ENCODE measurements at places on chromosomes 6 and 20. TPM values are rescaled to one million over a fixed set of nuclear protein-coding genes. Genes with fewer than 3 reads are reported as not detected.

GJA1 gene
- 323 TPM for total RNA-seq

TMEM217 gene
- total RNA-seq = 1.2 TPM

NDUFAF4 gene
- 6.8 TPM for total RNA-seq

TCP11 gene
- total RNA-seq = 0.46 TPM

CCN6 gene
- not detected for total RNA-seq

MOXD1 gene
- 118 TPM for total RNA-seq

DSP gene
- 9.2 TPM for total RNA-seq

DLK2 gene
- total RNA-seq = 0.30 TPM

ITCH gene
- total RNA-seq = 93.2 TPM

CASS4 gene
- 0.14 TPM for total RNA-seq

OR12D3 gene
- not detected for total RNA-seq

SLC39A7 gene
- total RNA-seq = 162 TPM

KCNG1 gene
- 108 TPM for total RNA-seq

DSN1 gene
- 12.6 TPM for total RNA-seq

C20orf141 gene
- total RNA-seq = not detected

SLC22A16 gene
- total RNA-seq = not detected

CD2AP gene
- total RNA-seq = 27.2 TPM

C20orf202 gene
- not detected for total RNA-seq

PSORS1C2 gene
- not detected for total RNA-seq

ERVFRD-1 gene
- not detected for total RNA-seq

LGSN gene
- not detected for total RNA-seq

GMDS gene
- total RNA-seq = 5.9 TPM

ADGRF5 gene
- total RNA-seq = under 0.01 TPM

RAET1L gene
- not detected for total RNA-seq

EYS gene
- 0.05 TPM for total RNA-seq

PI3 gene
- total RNA-seq = not detected

SLC2A10 gene
- 64.5 TPM for total RNA-seq

TCEA2 gene
- total RNA-seq = 35.3 TPM

RPS6KA2 gene
- total RNA-seq = 55.8 TPM

NRM gene
- total RNA-seq = 0.59 TPM

ZNF391 gene
- total RNA-seq = 2.4 TPM

GPR63 gene
- 0.59 TPM for total RNA-seq

TRIM15 gene
- not detected for total RNA-seq

PCSK2 gene
- total RNA-seq = not detected

NFATC2 gene
- total RNA-seq = 0.59 TPM

HLA-DOA gene
- not detected for total RNA-seq

MOG gene
- total RNA-seq = not detected

ZKSCAN8 gene
- 22.2 TPM for total RNA-seq

TNNC2 gene
- total RNA-seq = not detected

GPR31 gene
- total RNA-seq = not detected

KCNK17 gene
- not detected for total RNA-seq

PACRG gene
- total RNA-seq = not detected

SLC24A3 gene
- total RNA-seq = 6.5 TPM

AGPAT4 gene
- total RNA-seq = 6.4 TPM

JPH2 gene
- total RNA-seq = 10.4 TPM

PSMB8 gene
- total RNA-seq = 31.2 TPM

SAMD5 gene
- 0.88 TPM for total RNA-seq

GID8 gene
- 28.4 TPM for total RNA-seq

STX11 gene
- 1.2 TPM for total RNA-seq

RNF217 gene
- 23.8 TPM for total RNA-seq

PAX1 gene
- total RNA-seq = not detected

SOX12 gene
- total RNA-seq = 8.9 TPM

TRAPPC3L gene
- not detected for total RNA-seq

BTNL2 gene
- total RNA-seq = not detected

SIRPD gene
- total RNA-seq = not detected

IL17A gene
- not detected for total RNA-seq

ESR1 gene
- under 0.01 TPM for total RNA-seq

SLC22A7 gene
- total RNA-seq = not detected
